LHCN-M2 (cell line): ENCODE measurements at places on chromosomes 5 and 9.

- DNase-seq = peak; percentile 82
Measured at GRCh38 chr5:33997331-33997983, 10.4 kb downstream of the AMACR start.

GRCh38 chr5:134477462-134478245 lies 47.8 kb upstream of the JADE2 start:
- peak; percentile 40 for DNase-seq

- no peak for DNase-seq
Measured at GRCh38 chr5:113771483-113771882, 258.0 kb downstream of the YTHDC2 start.

DNA sequence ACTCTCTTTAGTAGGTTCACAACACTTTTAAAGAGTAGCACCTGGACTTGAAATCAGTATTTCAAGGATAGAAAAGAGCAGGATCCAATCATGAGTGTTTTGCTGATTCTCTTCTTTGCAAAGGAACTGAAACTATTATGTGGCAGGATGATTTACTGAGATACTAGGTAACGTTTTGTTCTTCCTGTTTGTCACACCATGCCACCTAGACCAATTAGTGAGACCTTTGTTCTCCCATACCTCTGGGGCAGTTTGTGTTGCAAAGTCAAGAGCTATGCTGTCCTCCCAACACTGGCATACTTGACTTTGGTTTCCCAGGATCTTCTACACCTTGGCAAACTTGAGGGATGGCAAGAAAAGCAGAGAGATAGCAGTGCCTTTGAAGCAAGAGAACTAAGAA lies 43.4 kb downstream of the PPP1R2B start:
- no peak for DNase-seq

DNA sequence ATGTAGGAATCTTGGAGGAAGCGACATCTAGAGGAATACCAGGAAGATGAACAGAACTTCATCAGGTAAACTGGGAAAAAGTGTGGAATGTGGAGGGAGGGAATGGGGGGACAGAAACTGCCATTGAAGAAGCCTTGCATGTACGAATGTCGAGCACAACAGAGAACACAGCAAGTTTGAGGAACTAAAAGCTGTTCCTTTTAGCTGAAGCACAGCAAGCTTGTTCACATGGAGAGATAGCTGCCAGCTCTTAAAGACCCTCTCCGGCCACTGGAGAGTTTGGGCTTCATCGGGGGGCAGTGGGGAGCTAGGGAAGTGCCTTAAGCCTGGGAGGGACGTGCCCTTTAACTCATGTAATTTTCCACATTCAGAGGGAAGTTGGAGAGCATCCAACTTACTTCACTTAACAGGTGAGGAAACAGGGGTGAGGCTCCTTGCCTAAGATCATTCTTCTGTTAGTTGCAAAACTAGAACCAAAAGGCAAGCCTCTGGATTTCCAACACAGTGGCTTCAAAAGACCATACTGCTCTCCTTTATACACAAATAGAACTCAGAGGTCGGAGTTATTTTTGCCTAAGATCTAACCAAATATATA lies 2.3 kb upstream of the CYFIP2 start:
- DNase-seq = no peak

DNA sequence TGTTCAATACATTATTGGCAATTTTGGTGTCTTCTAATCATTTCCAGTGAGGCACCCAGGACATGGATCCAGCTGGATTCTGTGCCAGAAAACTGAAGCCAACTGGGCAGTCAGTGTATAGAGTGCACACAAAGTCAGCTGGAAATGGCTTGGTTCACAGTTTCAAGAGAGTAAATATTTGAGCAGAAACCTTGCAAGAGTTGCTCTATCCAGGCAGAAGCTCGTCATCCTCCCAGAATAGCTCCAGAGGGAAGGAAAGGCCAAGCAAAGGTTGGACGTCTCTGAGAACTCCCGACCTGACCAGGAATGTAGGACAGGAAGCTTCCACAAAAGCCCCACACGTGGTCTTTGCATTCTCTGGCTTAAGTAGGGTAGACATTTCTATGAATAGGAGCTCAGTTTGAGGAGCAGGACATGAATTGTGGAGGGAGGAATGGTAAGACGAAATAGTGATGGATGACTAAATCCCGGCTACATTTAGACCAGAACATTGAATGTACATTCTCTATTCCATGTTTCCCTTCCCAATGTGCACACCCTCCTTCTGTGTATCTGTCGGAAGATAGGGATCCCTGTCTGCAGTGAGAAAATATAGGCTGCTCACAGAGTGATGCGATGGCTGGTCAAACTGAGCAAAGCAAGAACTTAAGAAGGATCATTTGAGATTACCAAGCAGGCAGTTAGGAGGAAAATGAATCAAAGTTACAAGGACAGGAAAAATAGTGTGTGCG lies 72.7 kb upstream of the FCN2 start:
- peak; percentile 7 for DNase-seq

GRCh38 chr5:172871536-172871935 lies 37.5 kb downstream of the ERGIC1 start:
- DNase-seq = no peak

- DNase-seq = no peak
Measured at GRCh38 chr5:976849-977751, 31.5 kb upstream of the NKD2 start.

- no peak for DNase-seq
Measured at GRCh38 chr9:113755433-113755832, 120.7 kb upstream of the ZNF618 start.

GRCh38 chr9:110148384-110148783 lies 59.6 kb downstream of the C9orf152 start:
- no peak for DNase-seq

DNA sequence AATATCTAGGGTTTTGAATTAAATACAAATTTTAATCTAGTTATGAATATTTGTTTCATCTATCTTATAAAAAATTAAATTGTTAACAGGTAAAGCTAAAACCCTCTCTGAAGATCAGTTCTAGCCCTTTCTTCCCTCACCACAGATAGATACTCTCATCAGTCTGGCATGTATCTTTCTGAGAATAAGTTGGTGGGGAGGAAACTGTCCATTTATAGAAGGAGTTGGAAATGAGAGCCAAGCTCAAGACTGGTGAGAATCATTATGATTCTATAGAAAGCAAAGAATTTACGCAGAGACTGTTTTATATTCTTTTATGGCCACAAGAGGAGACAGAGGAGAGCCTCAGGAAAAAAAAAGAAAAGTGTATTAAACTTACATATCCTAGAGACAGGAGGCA lies 59.0 kb downstream of the STARD4 start:
- no peak for DNase-seq

GRCh38 chr9:7622481-7622880 lies 177.1 kb downstream of the DMAC1 start:
- no peak for DNase-seq

- DNase-seq = no peak
Measured at GRCh38 chr9:106596984-106597383, 266.0 kb upstream of the ZNF462 start.

GRCh38 chr5:151036556-151036955 lies 16.2 kb downstream of the GPX3 start:
- no peak for DNase-seq

DNA sequence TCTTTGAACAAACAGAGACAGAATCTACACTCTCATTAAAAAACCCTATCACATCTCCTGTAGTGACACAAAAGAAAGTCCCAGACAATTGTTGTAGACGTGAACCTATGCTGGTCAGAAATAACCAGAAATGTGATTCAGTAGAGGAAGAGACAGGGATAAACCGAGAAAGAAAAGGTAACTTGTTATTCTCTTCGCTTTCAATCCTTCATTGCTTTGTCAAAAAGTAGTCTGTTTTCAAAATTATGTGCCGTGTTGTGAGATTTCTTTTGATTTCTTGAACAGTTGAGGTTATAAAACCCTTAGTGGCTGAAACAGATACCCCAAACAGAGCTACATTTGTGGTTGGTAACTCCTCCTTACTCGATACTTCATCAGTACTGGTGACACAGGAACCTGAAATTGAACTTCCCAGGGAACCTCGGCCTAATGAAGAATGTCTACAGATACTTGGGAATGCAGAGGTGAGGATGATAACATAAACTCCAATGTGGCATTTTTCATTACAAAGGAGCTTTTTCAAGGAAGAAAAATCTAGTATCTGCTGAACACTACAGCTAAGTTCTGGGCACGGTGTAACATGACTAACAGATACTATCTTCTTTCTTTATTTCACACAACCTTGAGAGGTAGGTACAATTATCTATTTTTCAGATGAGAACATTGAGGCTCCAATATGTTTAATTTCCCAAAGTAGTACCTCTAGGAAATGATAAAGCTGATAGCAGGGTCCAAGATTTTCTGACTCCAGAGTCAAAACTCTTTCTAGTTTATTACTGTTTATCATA lies 14.3 kb downstream of the HMGCR start:
- DNase-seq = no peak

GRCh38 chr5:109823597-109823996 lies 133.9 kb downstream of the MAN2A1 start:
- peak; percentile 88 for DNase-seq
